Ovary (tissue), 10 donors: ENCODE measurements at places on chromosomes 12 and 14. TPM values are rescaled to one million over a fixed set of nuclear protein-coding genes. Genes with fewer than 3 reads are reported as not detected.
A peak's percentile ranks its signal among the peaks of the same experiment; 100 is the strongest.

GRCh38 chr14:44897845-44898151 lies 63.9 kb downstream of the KLHL28 start:
- peak overlapping the region; percentile 97 for H3K27ac ChIP-seq
- no peaks in the 10 kb centered on the region for H3K4me1 ChIP-seq
- no peak for DNase-seq
- H3K4me3 ChIP-seq: peak overlapping the region; percentile 90
- H3K36me3 ChIP-seq: no peaks in the 10 kb centered on the region
- H3K27me3 ChIP-seq: no peaks in the 10 kb centered on the region

DNA sequence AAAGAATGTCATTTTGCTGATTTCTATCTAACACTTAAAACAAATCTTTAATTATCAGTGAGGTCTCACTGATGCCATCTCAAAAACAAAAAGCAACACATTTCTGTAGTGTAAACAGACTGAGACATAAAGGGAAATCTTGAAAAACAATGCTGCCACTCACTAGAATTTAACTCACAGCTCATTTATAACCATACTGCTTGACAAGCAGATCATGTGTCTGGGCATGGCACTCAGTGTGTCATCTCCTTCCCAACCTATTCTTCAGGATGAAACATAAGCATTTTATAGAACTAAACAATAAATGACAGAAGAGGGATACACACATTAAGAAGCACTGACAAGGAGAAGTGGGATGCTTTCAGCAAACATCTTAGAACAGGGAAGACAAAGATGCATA lies 22.4 kb downstream of the ATF7 start:
- DNase-seq: no peak
- H3K4me1 ChIP-seq: peaks cover 1% of the 10 kb centered on the region
- H3K36me3 ChIP-seq: no peaks in the 10 kb centered on the region

DNA sequence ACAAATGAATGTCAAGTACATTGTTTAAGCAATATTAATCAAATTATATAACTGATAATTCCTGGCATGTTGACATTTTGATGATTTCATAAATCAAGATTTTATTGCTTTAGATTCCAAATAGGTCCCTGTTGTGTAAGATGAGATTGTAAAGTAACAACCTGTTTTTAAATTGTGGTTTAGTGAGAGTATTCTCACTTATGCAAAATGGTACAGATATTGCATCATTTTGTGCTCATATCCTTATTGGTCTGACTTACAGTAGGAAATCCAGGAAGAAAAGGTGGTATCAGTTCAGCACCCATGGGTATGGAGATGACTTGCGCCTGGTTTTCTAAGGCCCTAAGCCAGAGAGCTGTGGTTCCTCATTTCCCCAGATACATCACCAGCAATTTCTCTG lies 165.5 kb downstream of the KIF21A start:
- no peak overlapping the region for H3K27ac ChIP-seq
- no peaks in the 10 kb centered on the region for H3K27me3 ChIP-seq
- no peak overlapping the region for H3K4me3 ChIP-seq
- no peaks in the 10 kb centered on the region for H3K4me1 ChIP-seq

DNA sequence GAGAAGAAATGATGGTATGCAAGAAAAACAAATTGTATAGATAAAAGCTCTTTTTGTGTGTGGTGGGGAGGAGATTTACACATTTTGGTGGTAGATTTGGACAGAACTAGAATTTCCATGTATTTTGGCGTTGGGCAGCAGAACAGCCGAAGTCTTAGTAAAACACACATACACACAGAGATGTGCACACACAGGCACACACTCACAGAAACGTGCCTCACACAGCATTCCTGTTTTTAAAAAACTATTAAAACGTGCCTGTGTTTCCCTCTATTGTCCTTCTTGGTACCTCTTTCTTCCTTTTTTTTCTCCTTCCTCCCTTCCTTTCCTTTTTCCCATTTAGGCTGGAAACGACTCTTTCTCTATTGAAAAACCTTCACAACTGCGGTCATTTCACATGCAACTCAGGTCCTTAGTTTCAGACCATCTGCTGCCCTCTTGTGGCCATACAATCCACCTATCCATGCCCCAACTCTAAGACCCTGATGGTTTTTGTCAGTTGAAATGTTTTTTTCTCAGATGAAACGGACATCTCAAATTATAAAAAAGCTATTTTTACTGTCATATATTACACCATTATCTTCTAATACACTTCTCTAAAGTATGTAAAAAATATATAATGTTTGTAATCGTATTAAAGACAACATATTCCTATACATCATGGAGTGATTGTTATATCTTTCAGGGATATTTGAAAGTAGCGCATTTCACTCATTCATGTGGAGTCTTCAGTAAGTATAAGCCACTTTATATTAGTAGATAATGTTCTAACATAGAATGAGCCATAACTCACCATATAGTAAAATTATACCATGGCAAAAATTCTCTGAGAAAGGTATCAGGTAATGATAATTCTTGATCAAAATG lies 386.7 kb upstream of the NOVA1 start:
- no peaks in the 10 kb centered on the region for H3K27me3 ChIP-seq
- H3K27ac ChIP-seq: no peak overlapping the region
- no peak overlapping the region for H3K4me3 ChIP-seq
- no peaks in the 10 kb centered on the region for H3K4me1 ChIP-seq
- peak; percentile 40 for DNase-seq

DNA sequence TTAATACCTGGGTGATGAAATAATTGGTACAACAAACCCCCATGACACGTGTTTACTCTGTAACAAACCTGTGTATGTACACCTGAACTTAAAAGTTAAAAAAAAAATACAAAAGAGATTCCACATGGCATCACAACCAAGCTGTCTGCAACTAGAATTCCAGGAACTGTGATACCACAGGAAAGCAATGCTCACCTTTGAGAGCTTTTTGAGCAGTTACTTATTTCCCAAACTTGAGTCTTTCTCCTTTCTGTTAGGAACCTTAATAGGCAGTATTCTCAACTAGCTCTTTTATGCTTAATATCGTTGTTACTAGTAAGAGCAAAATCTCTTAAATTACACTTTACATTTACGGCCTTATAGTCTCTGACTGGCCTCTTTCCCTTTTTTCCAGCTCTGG lies 15.2 kb downstream of the PTHLH start:
- no peak for DNase-seq
- H3K27ac ChIP-seq: no peak overlapping the region
- H3K36me3 ChIP-seq: no peaks in the 10 kb centered on the region
- H3K4me1 ChIP-seq: no peaks in the 10 kb centered on the region

TAS2R43 gene
- 6.9 TPM for total RNA-seq

PTPRB gene
- total RNA-seq: 4.9 TPM

MAP1LC3B2 gene
- 3.1 TPM for total RNA-seq
